ENCODE measurements at places on chromosomes 13 and 19. TPM values are rescaled to one million over a fixed set of nuclear protein-coding genes. Genes with fewer than 3 reads are reported as not detected.

GRCh38 chr19:1172353-1173158 is 1.5 kb downstream of the SBNO2 start:
- peak overlapping the region; percentile 89 for H3K4me3 ChIP-seq
- H3K4me1 ChIP-seq = peaks cover 18% of the 10 kb centered on the region
- H3K27me3 ChIP-seq = no peaks in the 10 kb centered on the region
- H3K27ac ChIP-seq = peak overlapping the region; percentile 100
- DNase-seq = peak; percentile 90

DNA sequence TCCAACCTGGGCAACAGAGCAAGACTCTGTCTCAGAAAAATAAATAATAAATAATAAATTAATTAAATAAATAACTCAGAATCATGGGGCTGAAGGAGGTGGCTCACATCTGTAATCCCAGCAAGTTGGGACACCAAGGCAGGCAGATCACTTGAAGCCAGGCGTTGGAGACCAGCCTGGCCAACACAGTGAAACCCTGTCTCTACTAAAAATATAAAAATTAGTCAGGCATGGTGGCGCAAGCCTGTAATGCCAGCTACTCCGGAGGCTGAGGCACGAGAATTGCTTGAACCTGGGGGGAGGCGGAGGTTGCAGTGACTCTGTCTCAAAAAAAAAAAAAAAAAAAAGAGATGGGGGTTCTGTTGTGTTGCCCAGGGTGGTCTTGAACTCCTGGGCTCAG is 7.2 kb downstream of the TMEM38A start:
- no peak overlapping the region for H3K27ac ChIP-seq
- 0 out of 2 replicates have a peak, but pooled peaks cover 2% of the 10 kb centered on the region for H3K36me3 ChIP-seq
- H3K4me1 ChIP-seq = peaks cover 11% of the 10 kb centered on the region
- H3K27me3 ChIP-seq = no peaks in the 10 kb centered on the region
- DNase-seq = no peak
- H3K4me3 ChIP-seq = no peak overlapping the region

DNA sequence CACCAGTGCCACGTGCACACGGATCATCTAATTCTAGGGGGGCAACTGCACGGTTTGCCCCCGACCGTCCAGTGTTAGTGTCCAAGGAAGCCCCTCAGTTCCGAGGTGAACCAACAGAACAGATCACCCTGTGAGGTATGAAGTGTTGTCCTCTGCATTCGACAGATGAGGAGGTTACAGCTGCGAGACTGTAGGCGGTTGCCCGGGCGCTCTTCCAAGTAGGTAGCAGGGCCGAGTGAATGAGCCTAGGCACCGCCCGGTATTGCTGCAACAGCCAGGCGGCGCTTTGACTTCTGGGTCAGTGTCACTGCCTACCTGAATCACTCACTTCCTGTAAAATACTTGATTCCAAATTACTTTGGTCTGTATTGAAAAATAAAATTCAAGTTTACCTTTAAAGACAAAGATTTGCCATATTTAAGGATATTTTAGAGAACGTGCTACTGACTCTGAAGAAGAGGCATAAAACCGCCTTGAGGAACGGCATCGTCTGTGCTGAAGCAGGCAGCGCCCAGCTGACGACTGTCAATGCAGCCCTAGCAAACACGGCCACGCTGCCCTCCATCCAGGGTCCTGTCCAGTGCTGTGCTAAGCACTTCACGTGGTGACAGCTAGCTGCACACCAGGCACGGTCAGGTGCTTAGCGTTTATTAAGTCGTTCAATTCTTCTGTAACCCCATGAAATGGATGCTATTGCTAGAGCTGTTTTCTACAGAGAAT is 19.3 kb upstream of the RASA3 start:
- no peaks in the 10 kb centered on the region for H3K36me3 ChIP-seq
- no peak for DNase-seq
- no peaks in the 10 kb centered on the region for H3K4me1 ChIP-seq

DNA sequence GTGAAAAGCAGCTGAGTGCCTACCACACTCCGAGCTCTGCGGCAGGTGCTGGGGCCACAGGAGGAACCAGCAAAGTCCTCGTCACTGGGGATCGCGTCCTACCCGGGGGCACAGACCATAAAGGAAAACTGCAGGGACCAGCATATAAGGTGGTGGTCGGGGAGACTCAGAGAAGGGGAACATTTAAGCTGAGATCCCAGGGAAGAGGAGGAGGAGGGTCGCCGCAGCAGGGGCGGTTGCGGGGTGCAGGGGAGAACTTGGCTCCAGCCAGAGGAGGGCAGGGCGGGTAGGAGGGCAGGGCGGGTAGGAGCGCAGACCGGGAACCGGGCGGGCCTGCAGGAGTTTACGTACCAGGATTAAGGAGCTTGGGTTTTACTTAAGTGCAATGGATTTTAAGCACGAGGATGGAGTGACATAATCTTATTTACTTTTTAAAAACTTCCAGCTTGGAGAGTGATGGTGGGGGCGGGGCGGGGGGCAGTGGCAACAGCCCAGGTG is 956 bp upstream of the KLK4 start:
- H3K4me1 ChIP-seq = peaks cover 21% of the 10 kb centered on the region
- no peaks in the 10 kb centered on the region for H3K36me3 ChIP-seq
- DNase-seq = no peak
- H3K27me3 ChIP-seq = no peaks in the 10 kb centered on the region

The PEAK3 gene
- total RNA-seq = 0.06 TPM

Measured in SJCRH30 (cell line).